ENCODE measurements at places on chromosomes 1 and 21.

GRCh38 chr1:226002667-226003501 is 3.7 kb upstream of the SDE2 start:
- DNase-seq, result peak; percentile 47

DNA sequence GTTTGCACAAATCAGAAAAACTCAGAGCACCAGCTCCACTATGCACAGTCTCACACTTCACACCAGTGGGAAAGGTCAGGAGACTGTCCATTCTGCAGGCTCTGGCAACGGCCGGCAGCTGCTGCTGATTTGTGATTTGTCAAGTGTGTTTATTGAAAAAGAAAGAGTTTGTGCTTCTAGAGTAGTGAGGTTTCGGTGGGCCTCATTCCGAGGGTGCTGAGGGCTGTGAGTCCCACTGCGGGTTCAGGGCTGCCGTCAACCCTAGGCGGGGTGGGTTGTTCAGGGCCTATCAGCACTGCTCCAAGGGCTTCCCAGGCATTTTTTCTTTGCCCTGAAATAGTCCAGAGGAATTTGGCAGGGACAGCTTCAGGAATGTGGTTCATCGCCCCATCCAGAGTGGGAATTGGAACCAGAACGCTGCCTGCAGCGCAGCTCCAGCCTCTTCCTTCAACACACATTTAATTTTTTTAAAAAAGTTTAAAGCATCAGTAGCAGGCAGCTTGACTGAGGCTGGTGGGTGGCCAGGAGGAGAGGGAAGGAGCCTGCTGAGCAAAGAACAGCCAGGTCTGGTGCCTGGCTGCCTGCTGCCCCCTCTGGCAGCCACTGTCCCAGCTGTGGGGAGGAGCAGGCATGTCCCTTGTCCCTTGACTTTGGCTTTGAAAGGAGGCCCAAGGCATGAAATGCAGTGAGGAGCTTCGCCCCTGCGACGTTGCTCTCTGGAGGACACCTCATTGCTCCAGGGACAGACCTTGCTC is 19.7 kb downstream of the STUM start:
- DNase-seq, result no peak

GRCh38 chr1:240501115-240501514 is 110.8 kb downstream of the GREM2 start:
- DNase-seq, result no peak

DNA sequence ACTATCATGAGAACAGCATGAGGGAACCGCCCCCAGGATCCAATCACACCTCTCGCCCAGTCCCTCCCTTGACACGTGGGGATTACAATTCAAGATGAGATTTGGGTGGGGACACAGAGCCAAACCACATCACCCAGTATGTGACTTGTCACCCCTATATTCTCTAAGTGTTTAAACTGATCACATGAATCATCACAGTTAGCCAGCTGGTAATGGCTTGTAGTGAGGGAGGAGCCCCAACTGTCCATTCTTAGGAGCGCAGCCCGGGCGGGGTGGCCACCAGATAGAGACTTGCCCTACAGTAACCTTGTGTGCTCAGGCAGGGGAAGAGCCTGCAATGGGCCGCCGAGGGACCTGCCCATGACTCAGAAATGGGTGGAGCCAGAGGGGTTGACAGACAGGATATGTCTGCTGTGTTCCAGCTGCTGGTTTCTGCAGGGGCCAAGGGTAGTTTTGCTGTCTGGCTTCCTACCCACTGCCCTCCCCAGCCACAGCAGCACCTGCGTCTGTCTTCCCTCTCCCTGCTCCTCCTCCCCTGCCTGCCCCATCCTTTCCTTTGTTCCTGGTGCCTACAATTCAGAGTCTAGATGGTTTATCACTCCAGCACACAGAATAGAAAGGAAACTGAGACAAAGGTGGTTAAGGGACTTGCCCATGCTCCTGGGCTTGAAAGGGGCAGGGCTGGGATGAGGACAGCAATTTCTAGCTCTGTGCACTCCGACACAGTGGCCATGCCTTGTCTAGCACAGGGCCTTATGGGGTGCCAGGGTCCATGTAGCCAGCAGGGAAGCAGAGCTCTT is 9.2 kb downstream of the ABCG1 start:
- DNase-seq, result no peak

GRCh38 chr1:208775841-208776240 is 531.7 kb upstream of the PLXNA2 start:
- DNase-seq, result no peak

- no peak for DNase-seq
These were observed 345 bp downstream of the HPCAL4 start for GRCh38 chr1:39690794-39691382.

GRCh38 chr1:3170561-3171453 is 101.8 kb downstream of the PRDM16 start:
- peak; percentile 68 for DNase-seq

DNA sequence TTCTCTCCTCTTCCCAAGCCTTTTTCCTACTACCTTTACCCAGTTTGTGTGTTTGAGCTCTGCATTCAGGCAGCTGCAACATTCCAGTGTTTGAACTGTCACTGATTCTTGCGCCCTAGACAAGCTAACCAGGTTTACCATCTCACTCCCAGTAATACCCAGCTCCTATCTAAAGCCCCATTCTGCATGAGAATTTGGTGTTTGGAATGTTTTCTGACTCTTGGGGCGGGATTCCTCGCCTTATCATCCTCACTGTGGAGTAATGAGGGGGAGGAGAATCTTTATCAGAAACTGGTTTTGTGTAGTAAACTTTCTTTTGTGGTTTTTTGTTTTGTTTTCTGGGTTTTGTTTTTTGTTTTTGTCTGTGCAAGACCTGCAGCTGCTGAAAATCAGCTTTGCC is 36.5 kb downstream of the NCF2 start:
- no peak for DNase-seq

DNA sequence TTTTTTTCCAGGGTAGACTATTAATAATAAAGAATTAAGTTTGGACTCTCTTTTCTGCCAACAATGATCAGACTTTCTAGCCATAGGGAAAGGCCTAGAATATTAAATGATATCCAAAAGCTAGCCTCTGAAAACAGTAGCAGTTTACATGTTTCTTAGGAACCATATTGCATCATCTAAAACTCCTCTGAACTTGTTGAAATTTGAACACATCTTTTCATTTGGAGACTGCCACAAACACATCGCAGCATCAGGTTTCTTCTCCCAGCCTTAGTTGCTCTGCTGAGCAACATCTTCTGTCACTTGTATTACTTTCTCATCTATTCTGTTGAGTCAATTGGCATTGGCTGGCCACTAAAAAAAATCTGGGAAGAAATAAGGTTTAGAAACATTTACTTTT is 63.2 kb upstream of the GNG4 start:
- DNase-seq, result no peak

GRCh38 chr1:54997711-54997986 is 1.1 kb upstream of the BSND start:
- DNase-seq, result no peak

- no peak for DNase-seq
These were observed 10.7 kb downstream of the RAB42 start for GRCh38 chr1:28602536-28603439.

- no peak for DNase-seq
These were observed 12.6 kb upstream of the C1QTNF12 start for GRCh38 chr1:1259119-1259488.

GRCh38 chr1:193105821-193106177 is 585 bp upstream of the GLRX2 start:
- DNase-seq, result no peak

DNA sequence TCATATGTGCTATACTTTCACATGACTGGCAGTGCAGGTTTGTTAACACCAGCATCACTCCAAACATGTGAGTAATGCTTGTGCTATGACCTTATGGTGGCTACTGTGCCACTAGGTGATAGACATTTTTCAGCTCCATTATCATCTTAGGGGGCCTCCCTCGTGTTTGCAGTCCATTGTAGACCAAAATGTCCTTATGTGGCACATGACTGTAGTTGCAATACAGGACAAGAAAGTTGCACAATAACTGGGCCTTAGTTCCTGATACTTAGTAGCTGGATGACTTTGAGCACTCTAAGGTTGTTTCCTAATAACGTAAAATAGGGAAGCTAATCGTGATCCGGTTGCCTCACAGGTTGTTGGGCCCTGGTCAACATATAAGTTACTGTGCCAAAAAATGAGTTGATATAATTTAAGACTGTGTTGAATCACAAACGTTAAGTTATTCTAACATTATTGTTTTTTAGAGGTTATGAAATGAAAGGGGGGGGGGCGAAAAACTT is 511 bp upstream of the SNX27 start:
- no peak for DNase-seq

- no peak for DNase-seq
These were observed 365.5 kb upstream of the SGIP1 start for GRCh38 chr1:66168467-66168887.

- no peak for DNase-seq
These were observed 339.7 kb upstream of the PROX1 start for GRCh38 chr1:213647864-213648650.

DNA sequence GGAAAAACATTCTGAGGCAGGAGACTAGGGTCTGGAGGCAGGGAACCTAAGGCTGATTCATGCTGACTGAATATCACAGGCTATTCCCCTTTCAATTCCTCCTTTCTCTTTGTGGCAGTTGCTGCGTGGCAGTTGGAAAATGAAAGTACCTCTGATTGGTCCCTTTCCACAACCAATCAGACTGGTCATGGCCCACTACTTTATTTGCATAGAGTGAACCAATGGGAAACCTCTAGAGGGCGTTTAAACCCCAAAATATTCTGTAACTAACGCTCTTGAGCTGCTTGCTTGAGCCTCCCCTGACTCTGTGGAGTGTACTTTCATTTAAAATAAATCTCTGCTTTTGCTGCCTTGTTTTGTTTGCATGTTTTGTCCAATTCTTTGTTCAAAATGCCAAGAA is 27.7 kb upstream of the VN1R5 start:
- no peak for DNase-seq

DNA sequence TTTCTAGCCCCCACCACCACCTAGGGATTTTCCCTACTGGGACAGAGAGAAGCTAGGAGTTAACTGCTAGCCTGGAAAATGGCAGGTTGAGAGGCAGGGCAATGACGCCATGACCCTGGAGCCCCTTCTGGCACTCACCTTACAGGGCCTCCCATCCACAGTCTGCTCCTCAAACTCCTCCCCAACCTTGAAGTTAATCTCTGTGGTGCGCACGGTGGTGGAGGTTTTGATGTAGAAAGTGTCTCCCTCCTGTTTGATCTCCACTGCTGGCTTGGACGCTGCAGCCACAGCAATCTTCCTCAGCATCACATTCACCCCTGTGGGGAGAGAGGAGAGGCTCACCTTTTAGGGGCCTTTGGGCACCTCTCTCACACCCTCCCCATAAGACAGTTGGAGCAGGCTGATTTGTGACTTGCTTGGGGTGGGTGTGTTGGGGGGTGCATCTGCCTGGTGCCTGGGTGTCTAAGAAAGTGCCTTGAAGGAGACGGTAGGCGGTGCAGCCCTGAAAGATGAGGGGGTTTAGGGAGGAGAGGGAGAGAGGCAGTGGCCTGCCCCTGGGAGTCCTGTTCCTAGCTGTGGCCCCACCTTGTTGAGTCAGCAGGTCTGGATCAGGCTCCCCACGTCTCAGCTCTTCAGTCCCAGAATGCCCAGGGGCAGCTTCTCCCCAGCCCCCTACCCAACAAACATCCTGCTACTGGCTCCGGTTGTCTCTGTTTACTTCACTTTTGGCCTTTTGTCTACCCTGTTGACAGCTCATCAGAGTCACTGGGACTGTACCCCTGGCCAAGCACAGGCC is 4.4 kb downstream of the CRABP2 start:
- DNase-seq, result no peak

GRCh38 chr1:245458234-245458633 is 303.4 kb downstream of the KIF26B start:
- no peak for DNase-seq

DNA sequence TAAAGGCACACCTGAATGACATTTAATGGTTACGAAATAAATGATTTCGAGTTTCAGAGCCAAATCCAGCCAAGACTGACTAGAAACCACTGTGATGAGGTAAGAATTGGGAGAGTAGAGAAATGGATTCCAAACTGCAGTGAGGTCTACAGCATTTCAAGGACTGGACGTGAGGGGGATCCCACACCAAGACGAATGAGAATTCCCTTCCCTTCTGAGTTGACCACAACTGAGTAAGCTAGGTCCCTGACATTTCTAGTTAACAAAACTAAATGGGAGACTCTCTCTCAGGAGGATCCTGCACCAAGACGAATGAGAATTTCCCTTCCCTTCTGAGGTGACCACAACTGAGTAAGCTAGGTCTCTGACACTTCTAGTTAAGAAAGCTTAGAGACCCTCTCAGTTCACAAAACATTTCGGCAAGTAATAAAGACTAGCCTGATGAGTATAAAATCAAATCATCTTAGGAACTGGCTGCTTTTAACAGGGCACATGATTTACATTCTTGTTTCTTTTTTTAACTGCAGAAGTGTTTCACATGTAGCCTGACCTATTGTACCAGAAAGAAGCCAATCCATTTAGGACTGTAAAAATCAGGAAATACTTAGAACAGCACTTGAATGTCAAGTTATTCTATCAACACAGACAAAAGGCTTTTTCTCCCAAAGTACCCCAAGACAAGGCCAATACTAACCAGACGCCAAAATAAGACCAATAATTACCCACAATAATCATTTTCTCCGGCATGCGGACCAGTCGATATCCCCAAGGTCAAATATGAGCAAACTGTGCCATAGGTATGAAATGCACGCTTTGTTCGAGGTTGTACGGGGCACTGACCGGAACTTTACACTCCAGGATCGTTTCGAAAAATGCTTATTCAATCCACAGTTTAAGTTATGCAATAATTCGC is 1.4 kb upstream of the SPATA1 start:
- no peak for DNase-seq

DNA sequence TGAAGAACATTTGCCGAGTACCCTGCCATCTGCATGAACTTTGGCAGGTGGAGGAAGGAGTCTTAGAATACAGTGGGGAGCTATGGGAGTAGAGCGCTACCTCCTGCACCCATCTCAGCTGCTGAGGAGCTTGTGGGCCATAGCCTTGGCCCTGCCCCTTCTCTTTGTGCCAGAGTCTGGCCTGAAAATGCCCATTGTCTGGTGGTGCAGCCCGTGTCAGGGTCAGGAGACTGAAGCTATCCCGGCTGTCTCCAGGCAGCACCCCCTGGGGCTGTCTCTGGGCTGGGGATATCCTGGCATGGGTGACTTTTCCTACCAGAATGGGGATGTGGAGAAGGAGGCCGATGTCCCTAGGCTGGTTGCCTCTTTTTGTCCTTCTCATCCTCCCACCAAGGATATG is 7.3 kb downstream of the IPO13 start:
- peak; percentile 81 for DNase-seq

DNA sequence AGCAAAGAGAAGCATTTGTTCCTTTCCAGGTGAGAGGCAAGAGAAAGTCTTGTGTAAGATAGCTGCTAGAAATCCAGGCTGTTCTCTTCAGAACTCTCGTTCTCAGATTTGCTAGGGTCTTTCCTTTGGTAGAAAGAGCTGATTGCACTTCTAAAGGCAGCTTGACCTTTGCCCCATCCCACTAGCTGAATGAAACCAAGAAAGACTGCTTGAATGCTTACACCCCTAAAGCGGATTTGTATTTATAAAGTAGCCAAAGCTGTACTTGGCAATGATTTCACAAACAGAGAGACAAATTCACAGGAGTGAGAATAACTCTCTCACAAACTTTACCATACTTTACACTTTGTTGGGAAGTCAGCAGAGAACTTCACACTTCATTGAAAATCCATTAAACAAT is 424.1 kb downstream of the TTLL7 start:
- no peak for DNase-seq

Measured in caudate nucleus (tissue), 63 donors.